ENCODE measurements at places on chromosomes 11 and 22.

- DNase-seq, result no peak
Measured at GRCh38 chr11:15695096-15695721, 580.5 kb downstream of the INSC start.

DNA sequence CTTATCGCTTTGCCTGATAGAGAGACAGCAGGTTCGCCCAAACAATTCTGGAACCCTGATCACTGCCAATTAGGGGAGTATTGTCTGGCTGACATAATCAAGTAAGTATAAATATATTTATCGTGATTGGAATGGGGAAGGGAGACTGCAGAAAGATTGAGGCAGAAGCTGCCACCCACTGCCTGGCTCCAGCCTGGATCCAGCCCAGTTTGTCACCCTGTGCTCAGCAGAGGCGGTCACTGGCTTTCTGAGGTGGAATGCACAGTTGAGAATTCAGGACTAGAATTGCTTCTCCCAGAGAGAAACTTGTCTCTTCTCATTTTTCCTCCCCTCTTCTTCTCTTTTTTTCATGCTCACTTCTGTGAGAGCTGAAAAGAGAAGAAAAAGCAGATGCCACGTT, 25.9 kb downstream of the GRAP2 start:
- DNase-seq, result no peak

GRCh38 chr11:79744941-79745340, 304.1 kb upstream of the TENM4 start:
- no peak for DNase-seq

DNA sequence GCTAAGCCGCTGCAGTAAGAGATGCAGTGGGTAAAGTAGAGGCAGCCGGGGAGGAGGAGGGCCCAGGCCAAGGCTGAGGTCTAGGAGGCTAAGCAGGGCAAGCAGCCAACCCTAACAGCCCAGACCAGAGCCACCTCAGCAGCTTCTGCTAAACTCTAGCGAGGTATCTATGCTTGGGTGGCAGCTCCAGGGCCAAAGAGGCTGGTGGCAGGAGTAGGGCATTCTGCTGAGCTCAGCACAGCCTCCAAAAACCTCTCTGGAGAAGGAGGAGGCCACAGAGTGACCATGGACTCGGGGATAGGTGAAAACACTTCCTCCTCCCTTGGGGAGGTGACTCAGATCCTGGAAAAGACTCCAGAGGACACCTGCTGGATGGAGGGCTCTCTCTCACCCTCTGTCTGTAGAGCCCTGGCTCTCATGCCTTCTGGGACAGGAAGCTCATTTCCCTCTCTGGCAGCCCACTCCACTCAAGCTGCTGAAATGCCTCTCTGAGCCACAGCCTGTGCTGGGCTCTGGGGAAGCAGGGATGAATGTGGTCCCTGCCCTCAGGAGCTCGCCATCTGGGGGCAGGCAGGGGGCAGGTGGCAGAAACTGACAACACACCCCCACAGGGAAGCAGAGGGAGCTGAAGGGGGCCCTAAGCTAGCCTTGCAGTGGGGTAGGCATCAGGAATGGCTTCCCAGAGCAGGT, 16.5 kb upstream of the TPBGL start:
- DNase-seq, result no peak

GRCh38 chr11:107777110-107777509, 65.3 kb upstream of the SLN start:
- DNase-seq, result no peak

DNA sequence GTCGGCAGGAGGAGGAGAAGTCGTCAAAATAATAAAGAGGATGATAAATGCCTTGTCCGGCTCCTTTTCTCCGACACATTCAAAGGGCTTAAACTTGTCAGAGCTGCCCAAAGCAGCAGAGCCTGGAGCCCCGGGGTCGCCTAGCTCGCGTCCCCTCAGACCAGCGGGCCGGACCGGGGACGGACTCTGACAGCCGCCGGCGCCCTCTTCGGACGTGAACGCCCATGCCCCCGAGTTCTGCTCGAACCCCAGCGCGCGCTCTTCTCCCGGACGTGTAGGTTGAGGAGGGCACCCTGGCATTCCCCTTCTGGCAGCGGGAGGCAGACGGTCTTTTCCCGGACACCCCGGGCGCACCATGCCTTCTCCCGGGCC, 999 bp downstream of the FGF3 start:
- no peak for DNase-seq

- DNase-seq, result peak; percentile 87
Measured at GRCh38 chr22:36334821-36335603, 52.8 kb downstream of the MYH9 start.

DNA sequence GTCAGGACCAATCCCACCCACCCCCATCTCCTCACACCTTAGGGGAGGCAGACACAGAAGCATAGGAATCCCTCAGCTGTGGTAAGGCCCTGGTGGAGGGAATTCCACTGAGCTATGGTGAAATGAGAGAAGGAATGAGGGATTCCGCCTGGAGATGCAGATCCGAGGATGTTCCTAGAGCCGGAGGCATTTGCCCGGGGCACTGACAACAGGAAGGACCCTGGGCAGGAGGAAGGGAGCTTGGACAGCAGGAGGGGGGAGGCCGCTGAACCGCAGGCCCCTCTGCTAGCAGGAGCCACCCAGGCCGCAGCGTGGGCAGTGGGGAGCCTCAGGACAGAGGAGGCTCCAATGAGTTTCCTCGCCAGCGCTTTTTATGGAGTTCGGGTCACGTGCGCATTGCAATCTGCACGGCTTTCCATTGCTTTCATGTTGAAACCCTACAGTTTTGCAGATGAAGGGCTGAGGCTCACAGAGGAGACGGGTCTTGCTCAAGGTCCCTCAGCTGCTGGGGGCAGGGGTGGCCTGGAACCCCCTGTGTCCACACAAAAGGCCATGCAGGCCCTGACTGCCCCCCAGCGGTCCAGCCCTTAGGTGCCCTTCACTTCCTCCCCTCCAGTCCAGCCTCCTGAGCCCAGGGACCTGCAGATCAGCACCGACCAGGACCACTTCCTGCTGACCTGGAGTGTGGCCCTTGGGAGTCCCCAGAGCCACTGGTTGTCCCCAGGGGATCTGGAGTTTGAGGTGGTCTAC, 15.5 kb downstream of the CSF2RB start:
- no peak for DNase-seq

DNA sequence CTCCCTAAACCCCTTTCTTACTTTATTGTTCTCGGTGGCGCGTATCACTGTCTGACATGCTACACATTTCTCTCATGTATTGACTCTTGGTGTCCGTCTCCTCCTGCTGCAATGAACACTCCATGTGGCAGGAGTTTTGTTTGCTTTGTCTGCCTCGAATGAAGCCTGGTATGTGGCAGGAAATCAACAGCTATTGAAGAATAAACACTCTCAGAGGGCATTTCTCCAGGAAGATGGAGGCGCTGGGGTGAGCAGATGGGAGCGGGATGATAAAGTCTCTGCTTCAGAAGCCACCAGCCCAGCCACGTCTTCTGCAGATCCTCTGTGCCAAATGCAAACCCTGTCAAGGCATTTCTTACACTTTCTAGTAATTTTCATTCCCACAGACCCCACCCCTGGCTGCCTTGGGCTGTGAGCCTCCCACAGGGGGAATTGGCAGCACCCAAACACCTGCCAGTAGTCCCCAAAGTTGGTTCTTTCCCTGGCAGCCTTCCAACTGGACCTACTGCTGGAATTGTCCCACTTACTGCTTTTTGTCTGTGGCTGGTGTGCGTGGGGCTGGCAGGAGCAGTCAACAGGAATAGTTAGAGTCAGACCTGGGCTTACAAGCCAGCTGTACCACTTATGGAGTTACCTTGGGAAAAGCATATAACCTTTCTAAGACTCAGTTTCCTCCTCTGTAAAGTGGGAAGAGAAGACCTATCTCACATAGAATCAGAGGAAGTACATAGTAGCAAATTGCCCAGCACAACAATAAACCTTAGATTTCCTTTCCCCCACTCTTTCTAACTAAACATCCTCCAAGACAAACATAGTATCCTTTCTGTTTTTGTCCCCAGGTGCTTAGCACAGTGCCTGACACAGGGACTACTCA, 13.3 kb upstream of the IL10RA start:
- DNase-seq, result peak; percentile 14
